ENCODE measurements at places on chromosomes 5 and 9. TPM values are rescaled to one million over a fixed set of nuclear protein-coding genes. Genes with fewer than 3 reads are reported as not detected.
A peak's percentile ranks its signal among the peaks of the same experiment; 100 is the strongest.

GRCh38 chr5:110356677-110357076 is 369.8 kb downstream of the TMEM232 start:
- DNase-seq = no peak
- no peaks in the 10 kb centered on the region for H3K27me3 ChIP-seq
- no peaks in the 10 kb centered on the region for H3K36me3 ChIP-seq
- H3K4me3 ChIP-seq = no peak overlapping the region
- H3K4me1 ChIP-seq = peaks cover under 1% of the 10 kb centered on the region

DNA sequence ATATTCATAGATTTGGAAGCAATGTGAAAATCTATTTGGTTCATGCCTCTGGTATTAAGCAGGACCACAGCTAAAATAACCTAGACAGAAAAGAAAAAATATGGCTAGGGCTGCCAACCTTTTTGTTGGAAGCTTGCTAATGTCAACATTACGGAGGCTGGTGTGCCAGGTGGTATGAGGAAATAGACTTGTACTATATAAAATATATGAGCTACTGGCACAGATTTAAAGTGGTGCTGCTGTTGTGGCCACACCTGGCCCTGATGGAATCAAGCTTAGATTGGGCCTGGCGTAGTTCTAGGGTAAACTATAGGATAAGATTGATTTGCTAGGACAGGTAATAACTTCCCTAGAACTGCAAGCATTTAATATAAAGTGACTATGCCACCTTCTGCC is 10.6 kb upstream of the PARP8 start:
- no peak for DNase-seq
- H3K4me1 ChIP-seq = no peaks in the 10 kb centered on the region
- no peak overlapping the region for H3K4me3 ChIP-seq
- H3K27ac ChIP-seq = no peak overlapping the region
- H3K36me3 ChIP-seq = peaks cover 2% of the 10 kb centered on the region

GRCh38 chr5:69032009-69032408 is 61.8 kb upstream of the SLC30A5 start:
- no peak overlapping the region for H3K4me3 ChIP-seq
- no peak overlapping the region for H3K27ac ChIP-seq
- DNase-seq = no peak
- no peaks in the 10 kb centered on the region for H3K4me1 ChIP-seq

GRCh38 chr5:181245427-181246275 is 1.9 kb upstream of the RACK1 start:
- peak overlapping the region; percentile 99 for H3K27ac ChIP-seq
- peak overlapping the region; percentile 90 for H3K4me3 ChIP-seq
- peaks cover 12% of the 10 kb centered on the region for H3K36me3 ChIP-seq
- H3K4me1 ChIP-seq = peaks cover 50% of the 10 kb centered on the region

Gene SLCO6A1
- total RNA-seq = 6.2 TPM
